ENCODE measurements at places on chromosomes 4 and X.
A peak's percentile ranks its signal among the peaks of the same experiment; 100 is the strongest.

DNA sequence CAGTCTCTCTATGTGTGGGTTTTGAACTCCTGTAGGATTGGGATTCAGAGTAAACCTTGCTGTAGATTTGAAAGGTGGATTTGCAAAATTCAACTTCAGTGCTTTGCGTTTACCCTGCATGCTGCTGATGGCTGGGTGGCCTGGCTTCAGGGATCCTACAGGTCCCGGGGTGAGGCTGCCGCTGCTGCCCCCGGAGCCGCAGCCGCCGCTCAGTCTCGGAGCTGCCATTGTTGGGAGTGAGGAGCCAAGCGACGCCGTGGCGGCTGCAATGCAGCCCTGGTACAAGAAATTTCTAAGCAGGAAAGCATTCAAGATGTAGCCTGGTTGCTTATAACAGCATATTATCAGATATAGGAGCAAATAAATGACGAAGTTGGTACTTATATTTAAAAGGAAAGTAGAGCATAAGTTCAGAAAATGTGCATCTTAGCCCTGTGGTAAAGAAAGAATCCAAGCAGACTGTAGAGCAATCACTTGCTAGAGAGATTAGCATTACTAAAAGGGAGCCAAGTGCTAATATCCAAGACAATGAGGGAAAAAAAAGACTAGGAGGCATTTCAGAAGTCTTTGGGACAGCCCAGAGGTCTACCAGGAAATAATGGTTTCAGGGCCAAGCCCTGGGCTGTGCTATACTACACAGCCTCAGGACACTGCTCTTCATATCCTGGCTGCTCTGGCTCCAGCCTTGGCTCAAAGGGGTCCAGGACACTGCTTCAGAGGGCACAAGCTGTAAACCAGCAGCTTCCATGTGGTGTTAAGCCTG lies 36.9 kb upstream of the CHIC1 start:
- DNase-seq, result no peak

DNA sequence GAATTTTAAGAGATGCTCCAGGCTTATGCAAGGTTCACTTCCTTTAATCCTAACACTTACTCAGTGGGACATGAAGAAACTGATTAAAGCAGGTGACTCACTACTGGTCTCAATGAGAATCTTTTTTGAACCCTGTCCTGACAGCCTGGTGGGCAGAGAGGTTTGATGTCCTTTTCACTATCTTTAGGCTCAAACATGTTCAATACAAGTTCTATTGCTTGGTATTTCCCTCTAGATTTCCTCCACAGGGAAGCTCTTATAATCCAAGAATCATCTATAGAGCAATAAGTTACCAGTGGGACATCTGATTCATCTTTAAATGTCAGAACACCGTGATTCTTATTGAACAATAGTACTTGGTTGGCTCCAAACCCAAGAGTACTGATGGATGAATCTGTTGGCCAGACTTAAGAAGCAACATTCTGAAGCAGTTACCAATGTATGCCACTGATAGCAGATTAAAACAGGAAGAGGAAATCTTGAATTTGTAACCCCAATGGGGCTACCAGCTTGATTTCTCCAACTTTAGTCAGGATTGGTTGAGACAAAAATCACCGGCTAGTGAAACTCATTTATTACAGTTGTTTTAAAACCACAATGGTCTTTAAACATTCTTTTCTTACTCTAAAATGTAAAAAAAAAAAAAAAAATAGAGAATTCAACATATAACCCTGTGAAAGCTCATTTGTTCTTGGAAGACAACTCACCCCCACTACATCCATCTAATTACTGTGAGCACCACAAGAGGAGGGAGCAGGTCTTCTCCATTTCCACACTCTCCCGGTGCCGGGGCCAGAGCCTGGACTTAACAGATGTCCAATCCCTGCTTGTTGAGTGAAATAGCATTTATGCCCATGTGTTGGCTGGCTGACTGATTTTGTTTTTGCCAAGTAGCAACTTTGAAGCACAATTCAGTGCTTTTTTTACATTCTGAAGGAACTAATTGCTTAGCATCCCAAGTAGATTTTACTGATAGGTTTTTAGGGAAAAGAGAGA lies 43.3 kb downstream of the FGFBP1 start:
- DNase-seq, result no peak

GRCh38 chr4:16626945-16627344 lies 271.5 kb downstream of the LDB2 start:
- no peak for DNase-seq

DNA sequence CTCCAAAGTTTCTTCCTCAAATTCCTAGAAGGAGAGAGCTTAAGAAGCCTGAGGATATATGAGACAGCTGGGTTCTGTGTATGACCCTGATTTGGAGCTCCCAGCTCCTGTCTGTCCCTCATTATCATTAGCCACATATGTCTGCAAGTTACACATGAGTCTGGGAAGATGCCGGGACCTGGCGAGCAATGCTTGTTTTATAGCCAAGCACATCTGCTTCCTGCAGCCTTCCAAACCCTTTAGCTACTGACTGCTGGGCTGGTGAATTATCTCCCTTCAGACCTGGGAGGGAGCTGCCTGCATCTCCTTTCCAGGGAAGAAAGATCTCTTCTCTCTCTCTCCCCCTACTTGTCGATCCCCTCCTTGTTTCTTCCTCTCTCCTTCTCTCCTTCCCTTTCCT lies 556.7 kb upstream of the BOD1L1 start:
- no peak for DNase-seq

DNA sequence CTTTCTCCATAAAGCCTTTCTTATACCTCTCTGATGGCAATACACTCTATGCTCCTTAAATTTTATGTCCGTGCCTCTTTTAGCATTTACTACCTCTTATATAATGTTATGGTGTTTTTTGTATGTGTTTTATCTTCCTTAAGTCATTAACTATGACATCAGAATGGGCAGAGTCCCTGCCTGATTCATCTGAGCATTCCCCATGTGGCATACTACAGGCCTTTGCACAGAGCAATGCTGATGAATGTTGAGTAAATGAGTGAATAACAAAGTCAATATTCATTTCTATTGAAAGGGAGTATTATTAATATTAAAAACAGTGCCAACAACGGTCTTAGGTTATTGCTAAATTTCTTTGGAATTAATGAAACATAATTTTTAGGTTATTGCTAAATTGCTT lies 18.8 kb upstream of the RPS6KA3 start:
- no peak for DNase-seq

- DNase-seq, result peak; percentile 45
Observed at GRCh38 chrX:38804682-38805431, 3.6 kb downstream of the MID1IP1 start.

DNA sequence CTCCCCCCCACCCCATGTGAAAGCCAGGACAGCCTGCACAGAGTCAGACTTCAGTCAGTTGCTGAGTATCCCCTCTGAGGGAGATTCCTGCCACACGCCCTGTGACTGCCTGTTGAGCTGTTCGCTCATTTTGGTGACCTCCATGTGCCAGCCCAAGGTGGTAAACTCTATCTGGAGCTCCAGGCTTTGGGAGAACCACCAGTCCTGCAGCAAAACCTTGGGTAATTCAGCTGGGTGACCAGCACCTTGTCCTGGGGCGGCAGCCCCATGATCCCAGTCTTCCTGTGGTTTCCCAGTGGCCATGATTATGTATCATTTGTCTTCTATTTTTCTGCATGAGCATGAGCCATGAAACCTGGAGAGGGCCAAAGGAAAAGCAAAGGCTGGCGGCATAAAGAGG lies 73.4 kb downstream of the NBDY start:
- no peak for DNase-seq

- DNase-seq, result no peak
Observed at GRCh38 chrX:21004835-21005234, 369.4 kb upstream of the CNKSR2 start.

- no peak for DNase-seq
Observed at GRCh38 chr4:163251204-163251603, 81.2 kb downstream of the NPY1R start.

DNA sequence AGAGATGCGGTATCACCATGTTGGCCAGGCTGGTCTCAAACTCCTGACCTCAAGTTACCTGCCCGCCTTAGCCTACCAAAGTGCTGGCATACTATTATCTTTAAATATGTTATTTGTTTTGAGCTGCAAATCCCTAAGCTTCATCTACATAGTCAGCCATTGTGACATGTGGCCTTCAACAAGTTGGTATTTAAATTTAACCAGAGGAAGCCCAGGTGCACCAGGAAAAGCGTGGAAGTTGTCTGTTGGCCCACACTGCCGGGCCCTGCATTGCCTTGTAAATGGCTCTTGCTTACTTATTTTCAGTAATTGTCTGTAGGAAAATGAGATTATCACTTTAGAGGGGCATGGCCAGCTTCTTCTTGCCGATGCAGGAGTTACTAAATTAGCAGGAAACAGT lies 6.0 kb downstream of the WWC2 start:
- DNase-seq, result no peak

- no peak for DNase-seq
Observed at GRCh38 chrX:21740329-21741274, 17.3 kb downstream of the SMPX start.

DNA sequence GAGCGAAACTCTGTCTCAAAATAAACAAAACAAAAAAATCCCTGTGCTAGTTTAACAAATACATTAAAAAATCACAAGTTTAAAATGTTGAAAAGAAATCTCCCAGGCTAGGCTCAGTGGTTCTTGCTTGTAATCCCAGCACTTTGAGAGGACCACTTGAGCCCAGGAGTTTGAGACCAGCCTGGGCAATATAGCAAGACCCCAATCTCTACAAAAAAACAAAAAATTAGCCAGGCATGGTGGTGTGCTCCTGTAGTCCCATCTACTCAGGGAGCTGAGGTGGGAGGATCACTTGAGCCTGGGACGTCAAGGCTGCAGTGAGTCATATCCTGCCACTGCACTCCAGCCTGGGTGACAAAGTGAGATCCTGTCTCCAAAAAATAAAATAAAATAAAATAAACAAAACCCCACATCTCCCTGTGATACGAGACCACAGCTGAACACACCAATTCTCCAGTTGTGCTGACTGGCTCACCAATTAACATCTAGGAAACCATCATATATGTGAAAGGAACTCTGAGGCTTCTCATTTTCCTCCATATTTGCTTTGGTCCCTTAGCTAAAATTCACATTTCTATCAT lies 7.3 kb downstream of the RPS4X start:
- DNase-seq, result peak; percentile 32

DNA sequence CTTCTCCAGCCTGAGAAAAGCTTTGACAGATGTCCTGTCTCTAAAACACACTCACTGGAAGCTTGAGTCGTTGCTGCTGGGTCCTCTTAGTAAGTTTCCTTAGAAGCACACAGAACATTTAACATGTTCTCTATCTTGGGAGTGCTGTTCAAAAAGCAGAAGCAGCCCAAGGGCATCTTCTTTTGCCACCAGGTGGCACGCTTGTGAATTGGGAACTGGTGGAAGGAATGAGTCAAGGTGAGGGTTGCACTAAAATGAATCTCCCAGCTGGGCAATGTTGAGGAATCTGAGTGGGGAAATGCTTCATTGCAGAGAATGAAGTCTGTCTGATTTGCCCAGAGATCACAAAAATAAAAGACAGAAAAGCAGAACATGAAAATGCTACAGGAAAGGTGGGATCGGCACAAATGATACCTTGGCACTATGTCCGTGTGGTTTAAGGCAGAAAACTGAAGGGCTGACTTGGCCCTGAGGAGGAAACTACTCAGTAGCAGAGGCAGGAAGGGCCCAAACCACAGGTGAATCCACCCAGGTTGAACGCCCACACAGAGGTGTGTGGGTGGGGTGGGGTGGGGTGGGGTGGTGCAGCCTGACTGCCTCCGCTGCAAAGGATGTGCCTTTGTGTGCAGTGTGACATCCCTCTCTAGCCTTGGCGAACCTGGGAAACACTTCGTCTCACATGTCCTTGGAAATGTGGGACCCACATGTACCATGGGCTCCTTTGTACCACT lies 26.0 kb downstream of the KIT start:
- DNase-seq, result peak; percentile 72

DNA sequence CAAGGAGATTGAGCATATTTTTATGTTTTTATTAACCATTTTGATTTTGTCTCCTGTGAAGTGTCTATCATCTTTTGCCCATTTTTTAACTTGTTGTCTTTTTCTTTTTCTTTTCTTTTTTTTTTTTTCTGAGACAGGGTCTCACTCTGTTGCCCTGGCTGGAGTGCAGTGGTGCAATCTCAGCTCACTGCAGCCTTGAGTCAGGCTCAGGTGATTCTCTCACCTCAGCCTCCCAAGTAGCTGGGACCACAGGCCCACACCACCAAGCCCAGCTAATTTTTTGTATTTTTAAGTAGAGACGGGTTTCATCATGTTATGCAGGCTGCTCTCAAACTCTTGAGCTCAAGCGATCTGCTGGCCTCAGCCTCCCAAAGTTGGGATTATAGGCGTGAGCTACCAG lies 4.6 kb upstream of the ADD1 start:
- no peak for DNase-seq

DNA sequence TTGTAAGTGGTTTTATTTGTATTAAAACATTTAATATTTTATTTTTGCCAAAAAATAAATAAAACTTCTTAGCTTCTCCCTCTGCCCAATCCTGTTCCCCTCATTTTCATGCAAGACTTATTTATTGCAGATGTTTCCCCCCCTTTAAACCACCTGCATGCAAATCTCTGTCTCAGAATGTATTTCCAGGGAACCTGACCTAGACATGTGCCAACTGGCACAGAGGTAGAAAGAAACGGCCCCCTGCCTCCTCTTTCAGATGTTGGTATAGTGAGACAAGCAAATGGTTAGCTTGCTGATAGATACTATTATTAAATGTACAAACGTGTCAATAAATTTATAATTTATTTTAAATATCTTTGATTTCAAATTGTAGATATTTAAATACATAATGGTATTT lies 47.1 kb downstream of the KLF3 start:
- no peak for DNase-seq

GRCh38 chr4:161799710-161800109 lies 364.1 kb downstream of the FSTL5 start:
- DNase-seq, result no peak

DNA sequence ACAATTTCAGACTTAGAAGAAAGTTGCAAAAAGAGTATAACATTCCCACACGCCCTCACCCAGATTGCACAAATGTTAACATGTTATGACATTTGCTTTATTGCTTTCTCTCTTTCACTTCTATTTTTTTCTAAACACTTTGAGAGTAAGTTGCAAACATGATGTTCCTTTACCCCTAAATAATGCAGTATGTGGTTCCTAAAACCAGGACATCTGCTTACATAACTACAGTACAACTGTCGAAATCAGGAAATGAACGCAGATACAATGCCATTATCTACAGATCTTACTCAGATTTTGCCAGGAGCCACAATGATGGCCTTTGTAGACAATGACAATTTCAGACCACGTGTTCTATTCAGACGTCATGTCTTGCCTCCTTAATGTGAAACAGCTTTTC lies 22.4 kb downstream of the SH3TC1 start:
- DNase-seq, result no peak

DNA sequence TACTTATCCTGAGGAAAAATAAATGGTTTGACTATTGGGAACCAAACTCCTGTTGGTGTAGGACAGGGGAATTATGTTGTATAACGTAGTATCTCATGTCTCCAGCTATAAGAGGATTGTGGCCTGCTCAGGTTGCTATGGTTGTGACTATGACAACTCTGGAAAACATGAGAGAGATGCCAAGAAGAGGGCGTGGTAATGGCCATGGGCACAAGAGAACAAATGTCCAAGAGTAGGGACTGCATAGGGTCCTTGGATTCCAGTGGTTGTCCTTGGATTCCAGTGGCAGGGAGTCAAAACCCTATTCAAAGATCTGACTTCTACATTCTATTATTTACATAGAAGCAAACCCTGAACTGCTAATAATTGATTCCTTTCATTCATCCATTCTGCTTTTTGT lies 6.8 kb upstream of the MOB1B start:
- DNase-seq, result no peak
